ENCODE measurements at places on chromosomes 2 and 18. TPM values are rescaled to one million over a fixed set of nuclear protein-coding genes. Genes with fewer than 3 reads are reported as not detected.

The KCNG2 gene
- polyA plus RNA-seq, result 0.38 TPM

DNA sequence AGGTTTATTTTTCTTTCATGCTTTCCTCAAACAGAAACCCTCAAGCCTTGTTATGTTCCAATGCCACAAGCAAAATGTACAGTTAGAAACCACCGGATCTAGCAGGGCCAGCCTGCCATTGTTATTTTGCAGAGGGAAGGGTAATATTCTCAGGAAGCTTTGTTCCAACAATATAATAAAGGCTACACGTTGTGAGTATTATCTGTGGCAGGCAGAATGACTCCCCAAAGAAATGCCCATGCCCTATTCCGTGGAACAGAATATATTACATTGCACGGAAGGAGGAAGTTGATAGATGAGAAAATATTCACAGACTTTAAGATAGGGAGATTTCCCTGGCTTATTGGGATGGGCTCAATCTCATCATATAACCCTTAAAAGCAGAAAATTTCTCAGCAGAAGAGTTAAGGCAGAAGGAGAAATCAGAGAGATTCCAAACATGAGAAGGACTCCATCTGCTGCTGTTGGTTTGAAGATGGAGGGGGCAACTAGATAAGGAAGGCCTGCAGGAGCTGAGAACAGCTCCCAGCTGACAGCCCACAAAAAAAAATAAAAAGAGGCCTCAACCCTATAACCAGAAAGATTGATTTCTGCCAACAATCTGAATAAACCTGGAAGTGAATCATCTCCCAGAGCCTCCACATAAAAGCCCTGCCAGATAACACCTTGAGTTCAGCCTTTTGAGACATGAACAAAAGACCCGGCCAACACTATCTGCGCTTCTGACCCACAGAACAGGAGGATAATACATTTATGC is 466.6 kb downstream of the LPIN1 start:
- no peak for DNase-seq

DNA sequence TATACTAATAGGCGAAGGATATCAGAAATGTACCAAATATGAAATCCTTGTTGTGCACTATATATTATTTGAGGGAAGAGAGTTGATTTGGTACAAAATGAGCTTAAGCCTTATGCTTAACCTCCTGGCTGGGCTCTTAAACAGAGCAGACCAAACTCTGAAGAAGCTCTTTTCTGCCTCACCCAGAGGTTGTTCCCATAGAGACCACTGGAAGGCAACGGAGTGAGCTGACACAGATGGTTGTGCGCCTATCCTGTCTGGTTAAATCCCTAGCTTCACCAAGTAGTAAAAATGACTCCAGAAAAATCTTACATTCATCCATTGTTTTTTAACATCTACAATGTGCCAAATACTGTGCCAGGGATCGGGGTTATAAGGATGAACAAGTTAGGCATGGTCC is 55.9 kb upstream of the NOL4 start:
- DNase-seq, result no peak

- no peak for DNase-seq
Observed at GRCh38 chr2:27856386-27856785, 33.8 kb downstream of the RBKS start.

DNA sequence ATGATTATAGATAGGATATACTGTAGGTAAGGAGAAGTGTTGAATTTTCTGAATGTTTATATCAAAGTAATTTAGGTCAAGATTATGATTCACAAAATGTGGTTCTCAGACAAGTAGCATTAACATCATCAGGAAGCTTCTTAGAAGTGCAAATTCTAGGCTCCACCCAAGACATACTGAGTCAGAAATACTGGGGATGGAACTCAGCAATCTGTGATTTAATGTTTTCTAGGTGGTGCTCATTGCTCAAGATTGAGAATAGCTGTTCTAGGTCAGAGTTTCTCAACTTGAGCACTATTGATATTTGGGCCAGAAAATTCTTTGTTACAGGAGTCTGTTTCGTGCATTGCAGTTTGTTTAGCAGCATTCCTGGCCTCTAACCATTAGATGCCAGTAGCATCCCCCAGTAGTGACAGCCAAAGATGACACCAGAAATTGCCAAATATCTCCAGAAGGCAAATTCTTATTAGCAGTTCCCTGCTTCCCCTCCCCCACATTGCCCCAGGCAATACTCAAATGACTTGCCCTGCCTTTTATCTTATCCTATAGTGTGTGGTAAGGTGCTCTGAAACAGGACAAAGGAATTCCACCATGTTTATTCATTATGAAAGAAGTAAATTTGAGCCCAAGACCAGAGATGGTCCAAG is 1001.2 kb downstream of the DPP10 start:
- no peak for DNase-seq

- DNase-seq, result no peak
Observed at GRCh38 chr2:26355038-26355995, 8.7 kb upstream of the ADGRF3 start.

GRCh38 chr18:10860382-10860781 is 289.0 kb downstream of the PIEZO2 start:
- DNase-seq, result no peak

DNA sequence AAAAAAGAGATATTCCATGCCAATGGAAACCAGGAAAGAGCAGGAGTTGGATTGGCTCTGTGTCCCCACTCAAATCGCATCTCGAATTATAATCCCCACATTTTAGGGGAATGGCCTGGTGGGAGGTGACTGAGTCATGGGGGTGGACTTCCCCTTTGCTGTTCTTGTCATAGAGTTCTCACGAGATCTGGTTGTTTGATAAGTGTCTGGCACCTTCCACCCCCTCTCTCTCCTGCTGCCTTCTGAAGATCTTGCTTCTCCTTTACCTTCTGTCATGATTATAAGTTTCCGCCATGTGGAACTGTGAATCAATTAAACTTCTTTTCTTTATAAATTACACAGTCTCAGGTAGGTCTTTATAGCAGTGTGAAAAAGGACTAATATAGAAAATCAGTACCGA is 355.6 kb downstream of the NBAS start:
- DNase-seq, result no peak

DNA sequence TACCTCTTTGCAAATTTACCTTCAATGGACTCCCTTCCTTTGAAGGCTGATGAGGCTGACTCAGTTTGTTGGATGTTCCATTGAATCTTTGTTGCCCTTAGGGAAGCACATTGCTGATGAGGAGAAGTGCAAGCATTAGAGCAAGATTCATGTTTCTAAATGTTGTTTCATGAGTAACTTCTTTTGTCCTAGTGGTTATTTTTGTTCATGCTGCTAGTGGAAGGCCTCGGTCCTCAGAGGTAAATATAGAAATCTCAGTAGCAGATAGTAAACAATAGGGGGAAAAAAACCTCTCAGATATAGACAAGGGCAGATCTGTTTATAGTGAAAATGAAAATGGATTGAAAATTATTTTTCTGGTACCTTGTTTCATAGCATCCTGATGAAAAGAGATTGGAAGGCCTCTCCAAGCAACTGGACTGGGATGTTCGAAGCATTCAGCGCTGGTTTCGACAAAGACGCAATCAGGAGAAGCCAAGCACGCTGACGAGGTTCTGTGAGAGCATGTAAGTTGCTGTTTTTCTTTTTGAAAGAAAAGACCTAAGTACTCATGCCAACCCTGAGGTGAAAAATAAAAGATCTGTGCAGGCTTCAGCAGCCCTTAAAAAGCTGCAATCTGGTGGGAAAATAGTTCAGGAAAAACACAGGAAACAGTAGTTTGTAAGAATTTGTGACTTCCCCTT is 104.9 kb downstream of the CERS6 start:
- DNase-seq, result no peak

The DYNC1I2 gene
- polyA plus RNA-seq, result 116 TPM

DNA sequence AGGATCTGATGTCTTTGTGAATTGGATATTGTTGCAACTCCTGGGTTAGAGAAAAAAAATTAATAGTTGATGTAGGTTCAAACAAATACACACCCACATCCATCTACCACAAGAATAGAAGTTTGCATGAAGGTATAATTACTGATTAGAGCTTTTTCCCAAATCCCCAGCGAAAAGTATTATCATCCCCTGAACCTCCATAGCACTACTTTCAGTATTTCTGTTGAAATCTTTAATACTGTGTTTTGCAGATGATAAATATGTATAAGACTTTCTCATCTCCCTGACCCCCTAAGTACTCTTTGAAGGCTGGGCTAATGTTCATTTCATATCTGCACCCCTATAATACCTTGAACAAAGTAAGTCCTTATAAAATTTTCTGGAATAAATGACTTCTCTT is 6.4 kb downstream of the FN1 start:
- no peak for DNase-seq

The IL1RL2 gene
- 0.15 TPM for polyA plus RNA-seq

- DNase-seq, result peak; percentile 55
Observed at GRCh38 chr2:39435741-39436591, 1.1 kb downstream of the MAP4K3 start.

The CCDC178 gene
- 0.43 TPM for polyA plus RNA-seq

DNA sequence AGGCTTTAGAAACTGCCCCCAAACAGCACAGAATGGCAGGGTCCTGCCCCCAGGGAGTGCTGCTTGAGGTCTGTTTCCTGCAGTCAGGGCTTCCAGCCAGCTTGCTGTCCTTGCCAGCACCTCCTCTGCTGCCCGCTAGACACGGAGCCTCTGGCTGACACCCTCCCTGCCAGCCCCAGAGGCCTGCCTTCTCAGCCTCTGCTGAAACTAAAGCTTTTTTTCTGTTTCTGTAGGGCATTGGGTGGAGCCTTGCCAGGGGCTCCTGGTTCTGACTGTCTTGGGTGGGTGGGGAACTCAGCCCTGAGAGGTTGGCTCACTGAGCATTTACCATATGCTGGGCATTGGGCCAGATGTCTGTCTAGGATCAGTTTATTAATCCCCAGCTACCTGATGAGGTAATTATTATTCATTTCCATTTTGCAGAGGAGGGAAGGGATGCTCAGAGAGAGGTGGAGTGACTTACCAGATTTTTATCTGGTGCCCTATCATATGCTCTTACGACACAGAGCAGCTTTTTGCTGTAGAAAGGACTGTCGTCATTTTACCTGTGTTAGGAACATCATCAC is 35.4 kb downstream of the INPP4A start:
- peak; percentile 59 for DNase-seq

DNA sequence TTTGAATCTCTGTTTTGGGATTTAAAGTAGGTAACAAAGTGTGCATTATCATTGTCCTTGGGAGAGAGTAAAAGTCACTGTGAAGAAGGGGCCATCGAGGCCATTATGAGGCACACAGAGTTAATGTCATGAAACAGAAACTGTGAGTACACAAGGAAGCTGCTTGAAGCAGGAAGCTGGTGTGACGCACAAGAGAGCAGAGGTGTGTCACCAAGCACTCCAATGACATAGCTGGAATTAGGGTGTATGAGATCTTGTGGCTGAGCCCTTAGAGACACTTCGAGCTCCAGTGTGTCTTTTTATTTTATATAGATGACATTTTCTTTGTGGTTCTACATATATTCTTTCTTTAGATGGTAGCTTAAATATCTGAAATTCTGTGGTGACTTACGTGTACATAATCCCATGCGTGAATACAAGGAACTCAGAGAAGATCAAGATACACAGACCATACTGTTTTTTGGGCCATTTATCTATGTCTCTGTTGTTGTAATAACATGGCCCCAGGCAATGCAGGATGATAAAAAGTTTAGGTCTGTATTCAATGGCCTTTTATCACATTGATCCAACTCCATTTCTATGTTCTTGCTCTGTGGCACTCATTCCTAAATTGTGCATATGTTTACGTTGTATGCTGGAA is 164.7 kb upstream of the FAM98A start:
- no peak for DNase-seq

Measured in muscle of back (tissue), 13 donors.